ENCODE measurements at places on chromosomes 2 and 18.

- no peak for DNase-seq
Measured at GRCh38 chr2:232833830-232834229, 36.2 kb upstream of the SNORC start.

GRCh38 chr2:134782792-134783191, 55.6 kb upstream of the ACMSD start:
- no peak for DNase-seq

GRCh38 chr18:12604445-12605007, 53.4 kb downstream of the SPIRE1 start:
- no peak for DNase-seq

GRCh38 chr2:113854970-113855740, 34.7 kb upstream of the ACTR3 start:
- DNase-seq, result no peak

- DNase-seq, result no peak
Measured at GRCh38 chr2:196980001-196980400, 53.5 kb upstream of the PGAP1 start.

DNA sequence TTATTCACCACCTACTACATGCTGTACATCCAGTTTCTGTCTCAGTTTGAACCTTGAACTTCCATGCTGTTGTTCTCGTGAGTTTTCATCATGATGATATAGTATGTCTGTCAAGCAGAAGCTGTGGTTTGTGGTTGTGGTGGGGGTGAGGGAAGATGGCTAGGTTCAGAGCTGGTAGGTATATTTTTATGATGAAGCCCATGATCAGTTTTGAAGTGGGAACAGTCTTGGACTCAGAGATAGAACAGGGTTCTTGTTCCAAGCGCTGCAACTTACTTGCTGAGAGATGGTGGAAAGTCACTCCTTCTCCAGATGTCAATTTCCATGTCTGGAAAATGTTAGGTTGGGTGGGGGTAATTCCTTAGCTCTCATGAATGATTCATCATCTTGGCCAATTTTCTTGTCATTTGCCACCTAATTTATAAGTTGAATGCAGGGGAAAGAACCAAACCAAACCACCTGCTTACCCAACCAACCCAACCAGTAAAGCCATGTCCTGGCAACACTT, 21.6 kb downstream of the PMAIP1 start:
- no peak for DNase-seq

GRCh38 chr2:72934683-72935610, 17.6 kb downstream of the EMX1 start:
- no peak for DNase-seq

GRCh38 chr2:53652131-53652530, 115.5 kb upstream of the CHAC2 start:
- DNase-seq, result no peak

GRCh38 chr2:140085674-140086073, 1305.5 kb upstream of the NXPH2 start:
- no peak for DNase-seq

- DNase-seq, result no peak
Measured at GRCh38 chr2:107359021-107359420, 467.7 kb upstream of the RGPD4 start.

DNA sequence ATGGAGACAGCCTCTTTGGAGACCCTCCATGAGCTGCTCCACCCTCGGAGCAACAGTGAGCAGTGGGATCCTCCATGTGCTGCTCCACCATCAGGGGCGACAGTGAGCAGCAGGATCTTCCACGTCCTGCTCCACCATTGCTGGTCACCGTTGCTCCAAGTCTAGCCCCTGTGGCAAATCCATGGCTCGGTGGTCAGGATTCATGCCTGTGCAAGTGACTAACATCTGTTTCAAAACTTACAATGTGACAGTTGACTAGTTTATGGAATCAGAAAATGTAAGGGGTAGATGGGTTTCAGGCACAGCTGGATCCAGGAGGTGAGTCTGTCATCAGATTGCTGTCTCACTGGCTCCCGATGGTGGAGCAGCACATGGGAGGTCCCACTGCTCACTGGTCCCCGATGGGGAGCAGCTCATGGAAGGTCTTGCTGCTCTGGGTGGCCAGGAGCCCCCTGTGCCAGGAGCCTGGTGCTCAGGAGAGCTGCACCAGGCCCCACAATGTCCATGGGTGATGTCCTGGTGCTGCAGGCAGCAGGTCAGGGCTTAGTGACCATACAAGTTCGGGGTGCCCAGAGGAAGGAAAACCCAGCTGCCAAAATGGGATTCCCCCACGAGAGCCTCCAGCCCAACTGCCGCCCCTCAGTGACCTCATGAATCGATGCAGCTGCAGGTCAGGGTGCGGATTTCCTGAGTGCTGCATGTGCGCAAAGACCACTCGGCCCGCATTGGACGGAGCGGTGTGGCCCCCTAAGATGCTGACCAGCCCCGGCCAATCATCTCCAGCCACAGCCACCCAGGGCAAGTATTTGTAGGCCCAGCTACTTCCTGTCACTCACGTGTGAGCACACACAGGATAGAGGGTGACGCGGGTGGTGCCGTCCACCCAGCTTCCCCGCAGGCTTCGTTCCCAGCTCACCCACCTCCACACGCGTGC, 116.5 kb upstream of the OTOS start:
- no peak for DNase-seq

DNA sequence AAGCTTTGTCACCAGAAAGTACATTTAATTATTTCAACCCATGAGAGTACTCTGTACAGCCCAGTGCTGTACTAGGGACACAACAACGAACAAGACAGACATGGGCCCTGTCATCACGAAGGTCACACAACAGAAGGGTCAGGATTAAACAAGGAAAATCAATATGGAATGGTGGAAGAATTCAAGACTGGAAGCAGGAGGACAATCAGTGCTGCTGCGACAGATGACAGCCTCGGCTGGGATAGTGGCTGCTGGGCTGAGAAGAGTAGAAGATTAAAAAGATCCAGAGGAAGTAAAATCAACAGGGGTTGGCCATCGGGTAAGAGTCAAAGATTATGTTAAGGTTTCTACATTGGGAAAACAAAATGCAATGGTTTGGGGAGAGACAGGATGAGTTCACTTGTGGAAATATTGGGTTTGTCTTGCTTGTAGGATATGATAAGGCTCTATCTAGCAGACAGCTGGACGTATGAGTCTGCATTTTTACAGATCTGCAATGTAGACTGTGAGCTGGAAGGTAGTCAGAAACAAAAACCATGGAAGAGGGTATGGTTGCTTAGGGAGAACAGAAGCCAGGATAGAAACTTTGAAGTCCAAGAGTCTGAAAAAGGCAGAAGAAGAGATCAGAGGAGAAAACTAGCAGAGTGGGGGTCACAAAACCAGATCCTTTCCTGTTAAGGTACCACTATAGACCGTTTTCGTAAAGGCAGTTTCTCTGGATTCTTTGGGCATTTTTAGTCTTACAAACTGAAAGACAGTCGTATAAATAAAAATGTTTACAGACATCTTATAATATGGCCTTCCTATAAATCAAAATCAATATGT, 84.1 kb downstream of the PRELID3A start:
- no peak for DNase-seq

DNA sequence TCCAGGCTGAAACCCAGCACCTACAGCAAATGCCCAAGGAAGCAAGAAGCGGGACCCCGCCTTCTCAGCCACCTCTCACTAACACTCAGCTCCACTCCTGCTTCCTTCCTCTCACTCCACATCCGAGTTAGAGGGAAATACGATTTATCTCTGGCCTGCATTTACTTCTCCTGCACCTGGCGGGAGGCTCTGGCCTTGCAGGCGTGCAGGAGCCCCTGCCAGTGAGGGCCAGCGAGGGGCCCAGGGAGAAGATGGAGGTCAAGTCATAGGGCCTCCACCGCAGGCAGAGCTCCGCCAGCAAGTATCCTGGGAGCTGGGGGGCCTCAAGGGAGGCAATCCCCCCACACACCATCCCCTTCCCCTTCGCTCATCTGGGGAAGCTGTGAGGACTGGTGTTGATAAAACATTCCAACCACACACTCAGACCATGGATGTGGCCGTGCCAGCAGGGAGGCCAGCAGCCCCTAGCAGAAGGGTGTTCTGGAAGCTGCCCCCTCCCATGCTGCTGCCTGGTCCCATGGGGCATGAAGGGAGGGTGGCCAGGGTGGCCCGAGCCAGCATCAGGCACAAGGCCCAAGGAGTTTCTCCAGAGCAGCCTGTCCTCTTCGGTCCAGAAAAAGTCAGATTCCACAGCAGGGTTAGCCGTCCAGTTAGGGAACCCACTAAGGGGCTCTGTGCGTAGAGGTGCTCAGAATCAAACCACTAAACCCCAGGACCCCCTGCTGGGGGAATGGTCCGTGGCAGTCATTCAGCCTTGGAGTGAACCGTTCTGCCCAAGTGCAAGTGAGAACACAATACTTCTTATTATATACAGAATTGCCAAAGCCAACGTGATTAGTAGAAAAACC, 91.2 kb downstream of the HDAC4 start:
- DNase-seq, result no peak

- DNase-seq, result no peak
Measured at GRCh38 chr18:12597760-12598159, 60.1 kb downstream of the SPIRE1 start.

DNA sequence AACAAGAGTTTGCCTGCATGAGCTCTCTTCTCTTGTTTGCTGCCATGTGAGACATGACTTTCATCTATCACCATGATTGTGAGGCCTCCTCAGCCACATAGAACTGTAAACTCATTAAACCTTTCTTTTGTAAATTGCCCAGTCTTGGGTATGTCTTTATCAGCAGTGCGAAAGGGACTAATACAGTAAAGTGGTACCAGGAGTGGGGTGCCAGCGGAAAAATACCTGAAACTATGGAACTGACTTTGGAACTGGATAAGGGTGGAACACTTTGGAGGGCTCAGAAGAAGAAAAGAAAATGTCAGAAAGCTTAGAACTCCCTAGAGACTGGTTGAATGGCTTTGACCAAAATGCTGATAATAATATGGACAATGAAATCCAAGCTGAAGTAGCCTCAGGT, 260.9 kb downstream of the DSC3 start:
- no peak for DNase-seq

- DNase-seq, result no peak
Measured at GRCh38 chr2:235561450-235561849, 67.6 kb downstream of the AGAP1 start.

DNA sequence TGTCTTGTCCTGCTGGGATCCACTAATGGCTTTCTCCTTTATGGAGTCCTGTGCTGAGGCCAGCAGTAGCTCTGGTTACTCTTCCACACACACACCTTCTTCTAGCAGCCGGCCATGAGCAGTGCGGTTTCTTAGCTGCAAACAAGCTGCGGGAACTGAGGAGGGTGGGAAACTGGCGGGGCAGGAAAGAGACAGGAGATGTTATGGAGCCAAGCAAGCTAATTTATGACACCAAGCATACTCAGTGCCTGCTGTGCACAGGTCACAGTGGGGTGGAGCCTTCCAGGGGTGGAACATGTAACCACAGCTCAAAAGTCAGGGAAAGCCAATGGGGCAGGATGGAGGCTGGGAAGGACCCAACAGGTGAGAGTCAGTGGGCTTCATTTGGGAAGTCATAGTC, 180.8 kb downstream of the FAM210A start:
- DNase-seq, result no peak

DNA sequence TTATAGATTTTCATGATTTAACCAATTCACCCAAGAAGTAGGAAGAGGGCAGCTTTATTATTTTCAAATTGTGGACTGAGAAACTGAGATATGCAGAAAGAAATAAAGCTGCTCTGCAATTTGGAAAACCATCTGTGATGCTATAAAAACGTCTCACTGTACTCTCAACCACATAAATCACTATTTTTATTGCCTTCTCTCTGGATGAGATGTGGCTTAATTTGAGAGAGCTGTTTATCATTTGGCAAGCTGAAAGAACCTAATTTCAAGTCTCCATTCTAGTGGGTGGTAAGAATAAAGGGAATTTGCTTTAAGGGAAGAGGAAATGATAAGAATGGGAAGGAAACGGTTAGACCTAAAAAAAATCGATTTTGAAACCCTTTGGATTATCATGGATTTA, 49.9 kb upstream of the CYP1B1 start:
- DNase-seq, result no peak

DNA sequence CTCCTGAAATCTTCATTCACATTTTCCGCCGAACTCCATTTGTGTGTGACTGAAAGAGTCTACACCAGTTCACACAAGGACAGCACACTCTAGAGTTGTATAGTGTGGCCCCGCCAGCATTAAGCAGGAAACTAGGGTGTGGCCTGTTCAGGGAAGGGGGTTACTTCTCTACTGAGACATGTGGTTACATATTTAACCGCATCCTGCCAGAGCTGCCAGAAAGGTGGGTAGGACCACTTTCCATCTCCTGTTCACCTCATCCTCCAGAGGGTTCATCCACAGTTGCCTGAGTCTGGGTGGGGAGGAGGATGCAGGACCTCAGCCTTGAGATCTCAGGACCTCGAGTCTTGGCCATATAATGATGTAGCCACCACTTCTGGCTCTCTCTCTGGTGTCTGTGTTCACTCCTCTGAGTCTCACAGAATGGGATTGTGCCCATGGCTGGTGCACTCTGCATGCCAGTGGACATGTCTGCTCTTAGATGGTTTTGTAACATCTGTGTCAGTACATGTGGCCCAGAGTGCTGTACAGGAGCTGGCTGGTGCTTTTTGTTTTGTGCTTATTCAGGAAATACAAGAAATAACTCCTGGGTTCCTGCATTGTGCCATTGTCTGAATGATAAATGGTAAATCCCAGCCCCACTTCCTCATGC, 7.7 kb upstream of the SP140L start:
- DNase-seq, result no peak

GRCh38 chr2:226732478-226733188, 67.0 kb downstream of the IRS1 start:
- no peak for DNase-seq

GRCh38 chr2:159982270-159982669, 80.1 kb downstream of the PLA2R1 start:
- DNase-seq, result no peak

DNA sequence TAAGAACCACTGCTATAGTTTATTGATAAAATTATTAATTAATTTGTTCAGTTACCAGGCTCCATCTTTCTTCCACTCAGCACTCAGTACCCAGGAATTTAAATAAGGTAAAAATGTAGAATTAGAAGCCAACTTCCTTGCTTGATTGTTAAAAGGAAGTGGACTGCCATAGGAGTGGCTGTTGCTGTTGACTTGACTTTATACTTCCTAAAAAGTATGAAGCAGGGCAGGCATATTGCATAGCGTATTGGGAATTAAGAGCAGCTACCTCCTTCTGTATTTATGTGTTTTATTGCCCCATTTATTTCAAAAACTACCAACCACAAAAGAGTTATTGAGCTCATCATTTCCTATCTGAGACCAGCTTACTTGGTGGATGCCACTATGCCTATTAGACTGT, 27.9 kb downstream of the PSMD1 start:
- DNase-seq, result no peak

Data from NCI-H2107 (cell line).